Thyroid gland (tissue), 4 donors: ENCODE measurements at places on chromosomes 2 and 18. TPM values are rescaled to one million over a fixed set of nuclear protein-coding genes. Genes with fewer than 3 reads are reported as not detected.

Gene IL1A
- not detected for total RNA-seq

Gene GREB1L
- 28.9 TPM for total RNA-seq

Gene SCN3A
- 3.0 TPM for total RNA-seq

Gene CNTNAP5
- total RNA-seq: not detected

Gene ALKAL2
- total RNA-seq: 7.8 TPM

Gene SGO2
- total RNA-seq: 3.2 TPM

Gene TFCP2L1
- 188 TPM for total RNA-seq

Gene ALPP
- not detected for total RNA-seq

Gene PDE11A
- total RNA-seq: 2.2 TPM

Gene ESPNL
- 3.6 TPM for total RNA-seq

Gene CYP27A1
- total RNA-seq: 14.9 TPM

Gene VPS54
- 34.4 TPM for total RNA-seq

Gene SGPP2
- total RNA-seq: 33.7 TPM

Gene SCYGR4
- total RNA-seq: not detected

Gene UGT1A9
- not detected for total RNA-seq

Gene HDHD2
- 50.3 TPM for total RNA-seq

Gene COL6A3
- total RNA-seq: 168 TPM
